ENCODE measurements at places on chromosomes 5 and 9.

GRCh38 chr9:122346478-122347347 lies 24.1 kb upstream of the PTGS1 start:
- peak; percentile 18 for DNase-seq

DNA sequence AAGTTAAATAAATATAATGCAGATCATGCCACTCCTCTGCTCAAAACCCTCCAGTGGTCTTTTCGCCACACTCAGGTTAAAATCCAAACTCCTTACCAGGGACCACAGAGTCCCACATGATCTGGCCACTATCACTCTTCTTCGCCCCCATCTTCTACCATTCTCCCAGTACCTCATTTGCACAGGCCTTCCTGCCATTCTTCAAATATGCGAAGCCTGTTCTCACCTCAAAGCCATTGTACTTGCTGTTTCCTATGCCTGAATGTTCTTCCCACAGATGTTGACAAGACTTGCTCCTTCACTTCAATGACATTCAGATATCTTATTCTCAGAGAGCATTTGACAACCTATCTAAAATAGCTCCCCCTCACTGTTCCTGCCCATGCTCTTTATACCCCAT lies 10.9 kb downstream of the TEX10 start:
- DNase-seq = no peak

DNA sequence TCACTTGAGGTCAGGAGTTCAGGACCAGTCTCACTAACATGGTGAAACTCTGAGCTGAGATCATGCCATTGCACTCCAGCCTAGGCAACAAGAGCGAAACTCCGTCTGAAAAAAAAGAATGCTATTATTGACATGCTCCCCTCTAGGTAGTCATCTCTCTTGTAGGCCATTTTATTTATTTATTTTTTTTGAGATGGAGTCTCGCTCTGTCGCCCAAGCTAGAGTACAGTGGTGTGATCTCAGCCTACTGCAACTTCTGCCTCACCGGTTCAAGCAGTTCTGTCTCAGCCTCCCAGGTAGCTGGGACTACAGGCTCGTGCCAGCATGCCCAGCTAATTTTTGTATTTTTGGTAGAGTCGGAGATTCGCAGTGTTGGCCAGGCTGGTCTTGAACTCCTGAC lies 20.6 kb upstream of the NIM1K start:
- no peak for DNase-seq

DNA sequence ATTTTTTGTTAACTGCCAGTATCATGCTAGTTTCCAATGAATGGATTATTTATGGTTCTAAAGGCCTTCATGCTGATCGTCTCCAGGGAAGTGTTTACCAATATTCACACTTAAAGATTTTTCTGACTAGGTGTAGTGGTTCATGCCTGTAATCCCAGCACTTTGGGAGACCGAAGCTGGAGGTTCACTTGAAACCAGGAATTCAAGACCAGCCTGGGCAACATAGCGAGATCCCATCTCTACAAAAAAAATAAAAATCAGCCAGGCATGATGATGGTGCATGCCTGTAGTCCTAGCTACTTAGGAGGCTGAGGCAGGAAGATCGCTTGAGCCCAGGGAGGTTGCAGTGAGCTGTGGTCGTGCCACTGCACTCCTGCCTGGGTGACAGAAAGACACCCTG lies 43.5 kb downstream of the FAM13B start:
- DNase-seq = no peak

DNA sequence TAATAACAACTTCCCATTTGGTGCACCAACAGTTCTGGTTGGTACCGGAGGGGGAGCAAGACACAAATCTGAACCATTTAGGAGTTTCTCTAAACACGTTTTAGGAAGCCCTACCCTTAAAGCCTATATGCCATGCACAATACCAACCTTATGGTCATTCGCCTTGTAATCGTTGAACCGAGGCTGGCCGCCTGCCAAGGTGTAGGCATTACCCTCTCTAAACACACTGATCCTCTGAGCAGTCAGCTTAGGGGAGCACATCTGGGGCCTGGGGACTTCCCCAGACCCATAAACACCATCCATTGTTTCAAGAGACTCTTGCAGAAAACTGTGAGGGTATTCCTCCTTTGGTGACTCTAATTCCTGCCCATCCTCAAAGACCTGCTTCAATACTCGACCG lies 328 bp downstream of the GRXCR2 start:
- no peak for DNase-seq

GRCh38 chr5:88818296-88818695 lies 64.7 kb downstream of the MEF2C start:
- DNase-seq = no peak

- DNase-seq = no peak
These were observed 146.4 kb upstream of the RETREG1 start for GRCh38 chr5:16763211-16763610.

DNA sequence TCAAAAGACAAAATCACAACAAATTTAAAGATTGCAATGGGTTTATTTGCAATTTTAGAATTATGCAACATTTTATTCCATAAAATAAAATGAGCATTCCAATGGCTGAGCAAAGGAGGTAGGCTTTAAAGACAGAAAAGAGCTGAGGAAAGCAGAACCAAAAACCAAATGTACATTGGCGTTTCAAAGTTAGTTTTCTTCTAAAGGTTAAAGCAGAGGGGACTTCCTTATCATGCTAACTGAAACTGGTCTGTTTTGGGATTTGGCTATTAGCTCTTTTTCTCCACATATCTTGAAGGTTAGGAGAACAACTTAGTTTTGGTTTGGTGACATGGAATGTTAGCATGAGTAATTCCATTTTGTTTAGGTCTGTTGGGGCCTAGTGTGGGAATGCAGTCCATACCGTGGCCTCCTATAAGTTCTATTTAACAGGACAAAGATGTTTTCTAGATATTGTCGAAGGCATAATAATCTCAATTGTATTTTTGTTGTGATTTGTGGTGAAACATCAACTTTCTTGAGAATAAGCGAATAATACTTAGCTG lies 20.3 kb downstream of the DCP2 start:
- no peak for DNase-seq

DNA sequence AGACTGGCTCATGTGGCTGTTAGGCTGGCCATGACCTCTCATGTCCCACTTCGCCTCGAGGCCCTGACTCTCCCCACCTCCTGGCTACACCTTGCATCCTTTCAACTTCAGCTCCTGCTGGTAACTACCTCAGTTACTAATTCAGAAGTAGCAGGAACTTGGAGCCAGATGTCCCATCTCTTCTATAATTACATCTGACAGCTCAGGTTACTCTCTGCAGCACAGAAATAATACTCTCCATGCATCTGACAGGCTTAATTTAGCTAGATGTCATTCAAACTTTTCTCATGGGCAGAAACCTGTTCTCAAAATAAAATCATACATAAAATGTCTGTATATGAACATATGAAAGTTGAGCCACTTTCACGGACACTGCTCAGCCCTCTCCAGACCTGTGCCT lies 92.2 kb upstream of the IL33 start:
- no peak for DNase-seq

DNA sequence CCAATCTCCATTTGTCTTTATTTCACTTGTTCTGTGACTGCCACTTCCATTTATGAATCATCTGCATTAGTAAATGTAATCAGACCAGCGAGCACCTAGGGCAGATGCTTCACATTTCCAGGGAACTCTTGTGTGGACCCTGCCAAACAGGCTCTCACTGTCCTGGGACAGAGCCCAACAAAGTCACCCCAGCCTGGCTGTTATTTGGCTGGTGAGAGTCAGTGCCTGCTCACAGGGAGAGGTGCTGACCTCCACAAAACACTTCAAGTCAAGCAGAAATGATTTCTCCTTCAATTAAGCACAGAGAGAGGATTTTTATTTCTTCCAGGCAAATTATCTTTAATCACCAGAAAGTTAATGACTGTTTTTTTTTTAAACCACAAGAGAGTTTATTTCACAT lies 568.0 kb downstream of the MTRR start:
- DNase-seq = no peak

GRCh38 chr5:103561685-103562452 lies 720 bp downstream of the NUDT12 start:
- DNase-seq = no peak

DNA sequence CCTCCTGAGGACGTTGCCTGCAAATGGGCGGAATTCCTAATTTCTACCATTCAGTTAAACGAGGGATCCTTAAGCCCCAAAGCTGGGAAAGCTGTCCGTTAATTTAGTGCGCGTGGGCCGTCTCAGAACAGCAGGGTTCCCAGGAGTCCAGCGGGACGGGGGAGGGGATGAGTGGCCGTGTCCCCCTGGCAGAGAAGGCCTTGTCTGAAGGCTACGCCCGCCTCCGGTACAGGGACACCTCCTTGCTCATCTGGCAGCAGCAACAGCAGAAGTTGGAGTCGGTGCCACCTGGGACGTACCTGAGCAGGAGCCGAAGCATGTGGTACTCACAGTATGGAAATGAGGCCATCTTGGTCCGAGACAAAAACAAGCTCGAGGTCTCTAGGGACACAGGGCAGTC lies 1.3 kb downstream of the BRD3OS start:
- DNase-seq = no peak

- no peak for DNase-seq
These were observed 32.6 kb downstream of the CNTFR start for GRCh38 chr9:34556949-34557348.

GRCh38 chr5:139636207-139636792 lies 11.8 kb upstream of the CXXC5 start:
- peak; percentile 41 for DNase-seq

DNA sequence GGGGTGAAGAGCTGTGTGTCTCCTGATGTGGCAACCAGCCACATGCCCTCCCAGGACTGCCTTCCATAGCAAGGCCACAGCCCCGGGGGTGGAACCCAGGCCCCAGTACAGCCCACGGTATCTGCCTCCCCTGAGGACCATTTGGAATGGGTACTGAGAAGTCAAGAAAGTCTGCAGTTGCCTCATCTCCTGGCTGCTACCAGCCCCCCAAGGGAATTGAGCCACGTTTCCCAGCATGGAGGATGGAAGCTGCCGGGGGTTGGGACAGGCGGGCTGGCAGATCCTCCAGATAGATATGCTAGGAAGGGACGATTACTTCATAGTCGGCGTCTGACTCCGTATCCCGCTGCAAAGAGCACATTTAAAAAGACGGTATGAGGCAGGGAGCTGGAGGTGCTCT lies 5.5 kb upstream of the DMRT2 start:
- no peak for DNase-seq

- DNase-seq = no peak
These were observed 28.9 kb downstream of the TAF11L14 start for GRCh38 chr5:17663182-17663581.

DNA sequence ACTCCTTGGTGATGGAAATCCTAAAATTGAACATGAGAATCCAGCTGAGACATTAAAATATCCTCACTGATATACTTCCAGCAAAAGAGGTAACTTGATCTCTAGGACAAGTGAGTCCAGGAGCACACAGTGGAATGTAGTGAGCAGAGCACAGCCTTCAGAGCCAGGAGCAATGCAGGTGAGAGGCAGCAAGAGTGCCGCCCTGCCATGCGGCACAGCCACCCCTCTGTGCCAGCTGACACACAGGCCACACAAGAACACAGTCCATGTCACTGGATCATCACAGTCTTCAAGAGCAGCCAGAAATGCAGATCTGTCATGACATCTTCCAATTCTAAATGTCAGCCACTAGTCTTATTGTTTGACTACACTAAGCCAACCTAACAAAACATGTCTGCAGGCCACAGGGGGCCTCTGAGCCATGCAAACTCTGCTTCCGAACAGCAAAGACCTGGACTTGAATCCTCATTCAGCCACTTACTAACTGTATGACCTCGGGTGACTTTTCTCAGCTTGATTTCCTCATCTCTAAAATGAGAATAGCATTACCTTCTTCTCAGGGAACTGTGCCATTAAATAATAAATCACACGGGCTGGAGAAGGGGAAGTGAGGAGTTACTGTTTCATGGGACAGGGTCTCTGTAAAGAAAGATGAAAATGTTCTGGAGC lies 47.0 kb downstream of the CCDC125 start:
- DNase-seq = no peak

DNA sequence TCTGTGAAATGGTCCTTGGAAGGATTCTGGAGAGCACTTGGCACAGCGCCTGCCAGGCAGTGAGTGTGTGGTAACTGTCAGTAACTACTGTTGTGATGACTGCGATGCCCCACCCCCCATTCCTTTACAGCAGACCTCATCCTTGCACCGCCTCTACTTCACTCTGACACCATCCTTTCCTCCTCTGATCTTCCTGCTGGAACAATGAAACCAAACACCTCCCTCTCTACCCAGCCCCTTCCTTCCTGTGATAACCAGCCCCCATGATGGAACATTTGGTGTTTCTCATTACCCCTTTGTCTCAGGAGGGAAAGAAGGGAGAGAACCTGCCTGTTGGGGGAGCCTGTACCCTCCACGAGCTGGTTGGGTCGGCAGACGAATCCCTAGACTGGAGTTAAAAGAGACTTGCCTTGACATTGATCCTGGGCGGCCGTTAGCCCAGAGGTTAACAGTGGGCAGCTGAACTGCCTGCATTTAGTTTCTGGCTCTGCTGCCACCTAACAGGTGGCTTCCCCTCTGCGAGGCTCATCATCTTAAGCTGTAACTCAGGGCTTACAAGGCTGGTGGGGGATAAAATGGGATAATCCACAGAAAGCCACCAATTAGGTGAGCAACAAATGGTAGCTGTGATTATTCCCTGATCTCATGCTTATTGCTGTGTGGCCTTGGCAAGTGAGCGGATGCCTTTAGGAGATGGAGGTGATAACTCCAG lies 34.2 kb upstream of the GRPEL2 start:
- no peak for DNase-seq

GRCh38 chr5:152864447-152864846 lies 459.4 kb upstream of the NMUR2 start:
- no peak for DNase-seq

DNA sequence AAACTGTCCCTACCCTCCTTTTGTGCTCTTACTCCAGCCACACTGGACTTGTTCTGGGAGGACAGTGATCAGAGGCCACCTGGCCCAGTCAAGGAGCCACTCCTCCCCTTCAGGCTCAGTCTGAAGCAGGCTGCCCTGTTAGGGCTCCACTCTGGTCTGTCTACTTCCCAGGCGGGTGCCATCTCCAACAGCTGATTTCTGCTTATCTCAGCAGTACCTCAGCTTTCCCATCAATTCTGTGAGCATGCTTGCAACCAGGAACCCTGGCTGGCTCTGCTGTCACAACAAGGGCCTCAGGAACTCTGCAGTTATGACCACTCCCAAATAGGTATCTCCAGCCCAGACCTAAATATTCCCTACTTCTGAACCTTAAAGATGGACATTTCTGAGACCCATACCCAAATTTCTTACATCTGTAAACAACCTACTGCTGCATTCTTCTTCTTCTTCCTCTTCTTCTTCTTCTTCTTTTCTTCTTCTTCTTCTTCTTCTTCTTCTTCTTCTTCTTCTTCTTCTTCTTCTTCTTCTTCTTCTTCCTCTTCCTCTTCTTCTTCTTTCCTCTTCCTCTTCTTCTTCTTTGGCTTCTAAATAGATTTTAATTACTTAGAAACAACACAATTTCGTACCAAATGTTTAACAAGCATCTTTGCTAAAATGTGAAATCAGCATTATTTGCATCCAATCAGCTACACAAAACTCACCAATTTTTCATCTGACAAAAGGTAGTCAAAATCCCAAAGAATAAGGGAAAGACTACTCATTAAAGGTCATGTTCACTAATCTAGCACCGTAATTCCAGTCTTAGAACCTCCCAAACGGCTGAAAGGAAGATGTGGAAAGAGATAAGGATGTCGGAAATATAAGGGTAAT lies 13.6 kb upstream of the SLC22A4 start:
- no peak for DNase-seq

- DNase-seq = no peak
These were observed 31.3 kb downstream of the ISOC1 start for GRCh38 chr5:129125819-129126218.

Data from activated T-cell treated with anti-CD3 and anti-CD28 coated beads, Interleukin-2, amount 50 U/mL, for 4 hours (primary cell).